ENCODE measurements at places on chromosomes 11 and 22.

GRCh38 chr22:28112548-28113043, 193.5 kb upstream of the PITPNB start:
- peak; percentile 8 for DNase-seq

- no peak for DNase-seq
Observed at GRCh38 chr11:119367661-119368120, 13.8 kb downstream of the USP2 start.

GRCh38 chr22:23565305-23565914, 14.7 kb downstream of the IGLL1 start:
- DNase-seq, result no peak

GRCh38 chr11:128493570-128493965, 93.8 kb downstream of the ETS1 start:
- DNase-seq, result no peak

- DNase-seq, result no peak
Observed at GRCh38 chr11:40054631-40055030, 1404.8 kb downstream of the LRRC4C start.

DNA sequence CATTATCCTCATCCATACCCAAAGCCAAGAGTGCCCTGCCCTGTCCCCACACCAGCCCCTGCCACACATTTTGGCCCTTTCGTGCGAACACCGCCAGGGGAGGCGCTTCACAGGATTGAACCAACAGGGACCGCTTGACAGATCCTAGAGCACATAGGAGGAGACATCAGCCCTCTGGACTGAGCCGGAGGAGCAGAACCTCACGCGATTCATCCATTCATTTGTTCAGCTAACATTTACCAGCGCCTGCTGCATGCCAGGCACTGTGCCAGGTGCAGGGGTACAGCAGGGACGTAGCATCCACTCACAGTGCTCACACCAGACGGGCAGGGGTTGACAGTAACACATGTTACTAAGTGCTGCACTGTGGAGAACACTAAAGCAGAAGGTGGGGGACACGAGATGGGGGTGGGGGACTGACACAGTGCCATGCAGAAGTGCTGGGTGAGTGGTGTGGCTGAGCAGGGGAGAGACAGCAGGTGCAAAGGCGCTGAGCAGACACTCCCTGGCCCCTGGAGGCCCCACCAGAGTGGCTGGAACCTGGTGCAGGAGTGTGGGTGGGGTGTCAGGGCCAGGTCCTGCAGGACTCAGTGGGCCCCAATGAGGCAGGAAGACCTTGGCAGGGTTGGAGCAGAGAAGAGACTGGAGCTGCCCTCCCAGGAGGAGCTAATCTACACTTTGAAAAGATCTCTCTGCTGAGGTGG, 3.4 kb downstream of the GNAZ start:
- DNase-seq, result peak; percentile 68

All from NCI-H1694 (cell line).